Adrenal gland (tissue), 19 donors: ENCODE measurements at places on chromosomes 3 and 15. TPM values are rescaled to one million over a fixed set of nuclear protein-coding genes. Genes with fewer than 3 reads are reported as not detected.

DNA sequence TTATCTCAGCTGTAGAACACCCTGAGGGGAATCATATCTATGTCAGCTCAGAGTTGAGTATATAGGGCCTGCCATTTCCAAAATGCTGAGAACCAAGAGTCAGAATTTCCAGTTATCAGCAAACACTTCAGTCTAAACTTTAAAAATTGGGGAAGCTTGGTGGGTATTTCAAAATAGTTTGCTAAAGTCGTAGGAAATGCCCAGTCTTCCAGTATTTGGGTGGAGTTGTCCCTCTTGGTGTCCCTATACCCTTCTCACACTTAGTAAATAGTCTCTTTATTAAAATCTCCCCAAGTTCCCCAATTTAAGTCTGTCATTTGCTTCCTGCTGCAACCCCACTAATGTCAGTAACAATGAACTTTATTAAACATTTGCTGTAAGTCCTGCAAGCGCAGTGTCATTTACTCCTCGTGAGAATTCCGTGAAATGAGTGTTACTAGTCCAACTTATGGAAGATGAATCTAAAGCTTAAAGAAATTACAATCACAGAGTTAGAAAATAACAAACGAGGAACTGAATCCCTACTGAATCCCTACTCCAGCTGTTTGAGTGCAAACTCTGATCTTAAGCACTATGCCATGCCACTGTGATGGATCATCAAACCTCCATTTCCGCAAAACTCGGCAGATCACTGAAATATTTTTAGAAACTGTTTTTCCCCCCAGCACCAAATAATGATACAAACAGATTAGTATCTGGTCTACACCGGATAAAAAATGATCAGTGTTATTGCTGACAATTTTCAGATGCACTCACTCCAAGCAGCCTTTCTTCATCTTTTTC, 341.7 kb upstream of the PROK2 start:
- no peak for DNase-seq

- DNase-seq, result no peak
These were observed 7.8 kb upstream of the CTDSPL start for GRCh38 chr3:37853691-37854413.

The CLSTN2 gene
- 3.2 TPM for total RNA-seq

DNA sequence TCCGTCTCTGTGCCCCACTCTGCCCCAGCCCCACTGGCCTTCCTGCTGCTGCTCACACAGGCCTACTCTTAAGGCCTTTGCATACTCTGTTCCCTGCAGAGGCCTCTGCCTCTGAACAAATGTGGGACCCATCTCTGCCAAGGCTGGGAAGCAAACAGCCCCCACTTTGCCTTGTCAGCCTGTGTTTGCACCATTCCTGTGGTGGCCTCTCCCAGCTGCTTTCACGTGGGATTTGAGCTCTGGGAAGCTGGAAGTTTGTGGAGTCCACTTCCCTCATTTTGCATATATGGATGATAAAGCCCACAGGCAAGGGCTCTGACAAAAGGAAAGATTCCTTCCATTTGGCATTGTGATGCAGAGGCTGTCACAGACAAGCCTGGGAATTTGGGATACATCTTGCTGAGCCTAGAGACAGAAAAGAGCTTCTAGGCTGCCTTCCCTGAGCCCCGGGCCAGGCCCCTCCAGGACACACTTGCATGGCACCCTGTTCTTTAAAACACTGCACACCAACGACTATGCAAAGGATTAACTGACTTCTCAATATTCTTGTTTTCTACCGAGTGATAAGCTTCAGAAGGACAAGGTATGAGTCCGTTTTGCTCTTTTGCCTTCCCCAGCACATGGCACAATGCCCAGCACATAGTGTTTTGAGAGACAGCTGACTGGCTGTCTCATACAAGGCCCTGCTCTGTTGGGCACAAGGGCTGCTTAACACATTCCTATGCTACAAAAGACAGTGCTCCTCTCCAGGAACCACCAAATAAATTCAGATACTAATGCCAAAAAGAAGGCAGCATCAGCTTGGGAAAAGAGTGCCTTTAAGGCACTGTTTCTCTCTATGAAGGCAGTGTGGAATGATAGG, 120.7 kb upstream of the TOPAZ1 start:
- no peak for DNase-seq

GRCh38 chr3:8629151-8630021, 15.2 kb downstream of the SSUH2 start:
- DNase-seq, result peak; percentile 90

DNA sequence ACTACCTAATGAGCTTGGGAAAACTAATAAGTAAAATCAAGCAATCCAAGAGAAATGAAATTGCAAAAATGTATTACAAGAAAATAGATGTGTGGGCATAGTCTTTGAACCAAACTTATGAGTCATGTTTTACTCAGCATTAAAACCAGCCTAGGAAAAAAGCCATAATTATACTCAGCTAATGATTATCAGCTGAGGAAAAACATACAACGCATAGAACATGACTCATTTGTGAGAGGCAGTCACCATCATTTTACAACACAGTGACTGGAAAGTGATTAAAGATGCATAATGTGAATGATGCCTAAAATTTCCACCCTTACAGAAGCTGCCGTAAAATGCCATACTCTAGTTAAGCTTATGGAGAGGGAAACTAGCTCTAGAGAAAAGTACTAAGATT, 238.0 kb upstream of the EOMES start:
- no peak for DNase-seq

GRCh38 chr3:69120879-69121464, 1.4 kb downstream of the LMOD3 start:
- DNase-seq, result peak; percentile 76

DNA sequence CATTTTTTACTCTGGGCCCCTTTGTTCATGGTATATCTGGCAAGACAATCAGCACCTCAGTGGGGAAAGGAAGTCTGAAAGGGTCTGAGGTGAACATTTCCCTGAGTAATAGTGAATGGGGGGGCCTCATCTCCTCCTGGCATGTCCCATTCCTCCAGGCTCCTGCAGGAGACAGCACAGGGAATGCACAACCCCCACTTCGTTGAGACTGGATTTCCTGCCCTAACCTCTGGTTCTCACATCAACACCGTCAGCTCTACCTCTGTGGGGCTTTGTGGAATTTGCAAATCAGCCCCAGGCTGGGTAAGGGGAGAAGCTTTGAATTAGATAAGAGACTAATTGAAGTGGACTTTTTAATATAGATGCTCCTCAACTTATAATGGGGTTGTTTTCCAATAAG, 168.3 kb upstream of the TRIM42 start:
- DNase-seq, result no peak

- DNase-seq, result no peak
These were observed 121.1 kb downstream of the GSK3B start for GRCh38 chr3:119973018-119973646.

DNA sequence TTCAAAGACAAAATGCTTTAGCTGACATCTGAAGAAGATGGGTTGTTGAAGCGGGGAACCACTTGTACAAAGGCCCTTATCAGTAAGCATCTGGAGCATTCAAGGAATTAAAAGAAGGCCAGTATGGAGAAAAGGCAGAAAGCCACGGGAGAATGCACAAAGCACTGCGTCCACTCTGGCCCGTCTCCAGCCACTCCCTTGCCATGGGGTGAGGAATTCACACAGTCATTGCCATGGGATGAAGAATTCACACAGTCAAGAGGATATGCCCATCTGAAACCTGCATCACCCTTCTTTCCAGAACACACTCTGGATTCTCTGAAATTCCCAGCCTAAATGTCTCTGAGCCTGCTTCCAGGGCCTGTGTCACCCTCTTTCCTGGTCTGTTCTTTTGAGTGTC, 26.7 kb upstream of the STAG1 start:
- DNase-seq, result no peak

- no peak for DNase-seq
These were observed 1.6 kb upstream of the PROK2 start for GRCh38 chr3:71786551-71786950.

GRCh38 chr3:186932281-186933181, 2.2 kb downstream of the ST6GAL1 start:
- no peak for DNase-seq

DNA sequence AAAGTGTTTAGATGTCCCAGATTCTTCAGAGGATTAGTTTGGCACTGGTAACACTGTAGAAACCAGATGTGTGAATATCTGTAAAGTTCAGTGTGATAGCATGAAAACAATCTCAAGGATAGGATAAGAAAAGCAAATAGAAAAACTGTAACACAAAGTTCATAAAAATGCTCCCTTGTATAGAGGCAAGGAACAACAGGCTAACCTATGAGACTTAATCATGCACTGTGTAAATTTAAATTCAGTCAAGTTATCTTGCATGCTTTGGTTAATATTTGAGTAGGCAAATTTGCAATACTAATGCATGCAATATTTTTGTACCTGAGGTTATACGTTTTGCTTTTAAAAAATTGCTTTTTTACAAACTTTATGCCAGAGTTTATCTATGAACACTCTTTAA, 144.4 kb downstream of the USP13 start:
- no peak for DNase-seq

DNA sequence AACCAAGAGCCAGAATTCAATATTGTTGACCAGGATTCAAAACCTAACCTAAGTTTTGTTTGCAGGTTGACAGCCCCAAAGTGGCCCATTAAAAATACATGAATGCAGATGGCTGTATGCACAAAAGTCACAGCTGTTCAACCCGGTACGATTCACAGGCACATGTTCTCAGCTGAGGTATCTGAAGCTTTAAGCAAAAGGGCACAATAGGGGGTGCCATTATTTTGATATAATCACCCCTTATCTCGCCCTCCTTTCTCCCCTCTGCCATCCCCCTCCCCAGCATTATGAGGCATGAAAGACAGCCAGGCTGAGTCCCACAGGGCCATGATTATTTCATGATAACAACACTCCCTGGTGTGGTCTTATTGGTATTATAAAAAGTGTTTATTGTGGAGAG, 264.9 kb downstream of the EBLN2 start:
- DNase-seq, result no peak

DNA sequence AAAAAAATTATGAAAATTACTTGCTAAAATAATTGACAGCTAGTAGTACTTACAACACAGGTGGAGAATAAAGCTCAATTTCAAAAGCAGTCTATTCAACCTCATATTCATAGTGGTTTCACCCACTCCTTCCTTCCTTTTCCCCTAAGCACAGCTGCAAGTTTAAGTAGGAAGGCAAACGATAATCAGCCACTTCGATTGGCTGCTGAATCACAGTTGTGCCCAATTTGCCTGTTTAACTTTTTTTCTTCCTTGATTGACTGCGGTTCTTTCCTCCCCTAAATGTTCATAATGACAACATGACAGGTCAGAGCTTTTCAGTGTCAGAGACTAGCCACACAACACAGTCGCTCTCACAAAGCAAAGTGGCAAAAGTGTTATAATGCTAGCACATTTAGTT, 468.0 kb upstream of the GBE1 start:
- no peak for DNase-seq

DNA sequence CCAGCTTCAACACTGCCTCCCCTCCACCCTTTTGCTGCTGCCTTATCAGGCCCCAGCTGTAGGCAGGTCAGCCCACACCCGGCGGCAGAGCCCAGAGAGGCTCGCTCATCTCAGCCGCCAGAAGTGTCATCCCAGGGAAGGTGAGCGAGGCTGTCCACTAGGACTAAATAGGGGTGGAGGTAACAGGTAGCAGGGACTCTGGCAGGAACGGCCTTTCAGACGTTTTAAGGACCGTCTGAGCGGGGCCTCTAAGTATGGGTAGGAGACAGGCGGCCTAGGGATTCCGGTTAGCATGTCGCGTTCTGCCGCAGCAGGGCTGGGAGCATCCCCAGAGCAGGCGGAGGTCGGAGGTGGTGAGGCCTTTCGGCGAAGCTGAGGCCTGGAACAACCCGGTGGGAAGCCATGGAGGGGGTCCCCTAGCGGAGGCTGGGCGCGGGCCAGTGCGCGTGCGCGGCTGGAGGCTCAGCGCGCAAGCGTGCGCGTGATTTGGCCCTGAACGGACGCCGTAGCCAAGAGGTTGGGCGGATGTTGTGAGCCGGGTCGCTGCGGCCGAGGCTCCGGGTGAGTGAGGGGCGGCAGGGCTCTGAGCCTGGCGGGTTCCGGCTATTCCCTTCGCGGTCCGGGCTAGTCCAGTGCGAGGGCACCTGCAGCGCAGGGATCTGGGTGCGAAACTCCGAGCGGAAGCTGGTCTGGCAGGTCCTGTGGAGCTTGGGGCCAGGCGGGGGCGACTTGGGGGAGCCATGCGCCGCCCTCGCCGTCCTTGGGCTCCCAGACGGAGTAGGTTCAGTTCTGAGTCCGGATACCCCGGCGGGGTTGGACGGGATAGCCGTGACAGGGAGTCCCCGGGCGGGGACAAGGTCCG, at the start of the genes MST1 and RNF123:
Gene MST1, minus strand, starts transcription at position 429 of the 862 bp plus-strand sequence. CDS start 783 bp downstream, outside the sequence.
Gene RNF123, plus strand, starts transcription at position 512 of the 862 bp plus-strand sequence. CDS start 1,609 bp downstream, outside the sequence.
- DNase-seq, result peak; percentile 87

GRCh38 chr3:101383156-101383575, 62.8 kb upstream of the IMPG2 start:
- DNase-seq, result no peak

The FNDC3B gene
- total RNA-seq, result 192 TPM

The FMN1 gene
- total RNA-seq, result 8.3 TPM

GRCh38 chr3:141191097-141191749, 40.4 kb upstream of the PXYLP1 start:
- no peak for DNase-seq

The ATP2B2 gene
- 1.7 TPM for total RNA-seq

The RYR3 gene
- total RNA-seq, result 3.5 TPM

DNA sequence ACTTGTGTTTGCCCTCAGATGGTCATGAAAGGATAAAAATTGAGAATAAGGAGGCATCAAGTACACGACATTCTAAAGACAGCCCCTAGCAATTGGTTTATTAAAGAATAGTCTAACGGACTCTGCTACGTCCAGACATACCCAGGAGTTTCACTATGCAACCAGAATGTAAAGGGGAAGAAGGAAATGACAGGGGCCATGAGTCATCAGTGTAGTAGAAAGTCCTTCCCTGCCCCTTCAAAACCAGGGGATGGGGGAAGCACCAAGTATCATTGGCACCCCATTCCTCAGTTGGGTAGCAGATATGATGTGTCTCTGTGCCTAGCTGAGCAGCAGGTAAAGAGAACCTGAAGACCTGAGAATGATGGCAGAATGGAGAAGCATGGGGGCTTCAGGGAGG, 367.4 kb downstream of the IL20RB start:
- DNase-seq, result no peak

The SPINK8 gene
- not detected for total RNA-seq

DNA sequence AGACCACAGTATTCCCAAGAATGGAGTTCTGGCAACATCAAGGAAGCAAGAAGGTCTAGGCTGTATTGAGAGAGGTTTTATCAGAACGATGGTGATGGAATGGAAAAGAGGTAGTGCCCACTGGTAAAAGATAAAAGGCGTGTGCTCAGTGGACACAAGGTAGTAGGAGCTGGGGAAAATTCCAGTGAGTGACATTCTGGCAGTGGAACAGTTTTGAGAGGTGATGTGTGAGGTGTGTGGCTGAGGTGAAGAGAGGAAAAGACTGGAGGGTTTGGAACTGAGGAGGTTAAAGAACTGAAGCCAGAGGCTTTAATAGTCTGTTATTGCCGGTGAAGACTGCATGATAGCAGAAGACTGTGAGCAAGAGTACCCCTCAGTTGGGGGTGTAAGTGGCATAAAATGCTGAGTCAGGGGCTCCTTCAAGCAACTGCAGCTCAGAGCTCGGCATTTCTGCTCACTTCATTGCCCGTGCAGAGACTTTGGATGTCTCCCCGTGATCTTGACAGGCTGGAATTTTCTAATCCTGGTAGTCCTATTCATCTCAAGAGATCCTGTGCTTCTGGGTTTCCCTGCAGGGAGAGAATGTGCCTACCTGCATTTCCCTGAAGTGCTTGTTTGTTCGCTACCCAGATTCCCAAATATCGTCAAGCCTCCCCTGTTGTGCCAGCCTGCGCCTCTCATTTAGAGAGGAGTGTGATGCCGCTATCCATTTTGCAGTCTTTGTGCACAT, 191.0 kb downstream of the SATB1 start:
- no peak for DNase-seq

The GOLGA6L4 gene
- 3.9 TPM for total RNA-seq

GRCh38 chr15:93948726-93949125, 282.6 kb upstream of the MCTP2 start:
- DNase-seq, result no peak

The APBA2 gene
- total RNA-seq, result 6.3 TPM

The SKOR1 gene
- total RNA-seq, result 0.53 TPM
